ENCODE measurements at places on chromosomes 5 and 9.

DNA sequence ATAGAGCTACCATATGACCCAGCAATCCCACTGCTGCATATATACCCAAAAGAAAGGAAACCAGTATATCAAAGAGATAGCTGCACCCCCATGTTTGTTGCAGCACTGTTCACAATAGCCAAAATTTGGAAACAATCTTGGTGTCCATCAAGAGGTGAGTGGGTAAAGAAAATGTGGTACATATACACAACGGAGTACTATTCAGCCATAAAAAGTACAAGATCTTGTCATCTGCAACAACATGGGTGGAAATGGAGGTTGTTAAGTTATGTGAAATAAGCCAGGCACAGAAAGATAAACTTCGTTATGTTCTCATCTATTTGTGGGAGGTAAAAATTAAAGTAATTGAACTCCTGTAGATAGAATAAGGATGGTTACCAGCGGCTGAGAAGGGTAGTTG, 145.0 kb downstream of the MED27 start:
- no peak for DNase-seq

DNA sequence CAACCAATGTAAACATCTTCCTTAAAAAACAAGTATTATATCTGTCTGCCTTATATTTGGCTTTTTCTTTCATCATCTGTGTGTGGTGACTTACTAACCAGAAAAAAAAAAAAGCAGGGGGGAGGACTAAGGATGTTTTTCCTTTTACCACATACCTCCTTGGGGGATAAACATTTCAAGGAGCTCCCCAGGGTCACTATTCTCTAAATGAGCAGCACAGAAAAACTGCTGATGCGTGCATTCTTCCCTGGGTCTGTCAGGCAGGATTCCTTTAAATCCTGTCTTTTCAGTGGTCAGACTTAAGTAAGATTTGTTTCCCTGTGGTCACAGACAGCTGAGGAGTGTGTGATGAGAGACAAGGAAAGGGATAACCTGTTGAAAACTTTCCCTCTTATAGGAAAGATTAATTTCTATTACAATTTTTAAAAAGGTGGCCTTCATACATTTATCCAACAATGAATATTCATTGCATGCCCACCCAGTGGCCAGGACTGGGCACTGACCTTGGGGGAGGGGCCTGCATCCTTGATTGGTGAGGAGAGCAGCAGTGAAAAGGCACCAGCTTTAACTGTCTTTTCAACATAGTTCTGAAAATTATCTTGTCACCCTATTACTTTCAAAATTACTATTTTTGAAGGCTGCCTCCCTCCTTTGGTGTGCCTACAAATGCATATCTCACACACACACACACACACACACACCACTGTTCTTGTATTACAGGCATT, 123.1 kb downstream of the TLE4 start:
- peak; percentile 83 for DNase-seq

DNA sequence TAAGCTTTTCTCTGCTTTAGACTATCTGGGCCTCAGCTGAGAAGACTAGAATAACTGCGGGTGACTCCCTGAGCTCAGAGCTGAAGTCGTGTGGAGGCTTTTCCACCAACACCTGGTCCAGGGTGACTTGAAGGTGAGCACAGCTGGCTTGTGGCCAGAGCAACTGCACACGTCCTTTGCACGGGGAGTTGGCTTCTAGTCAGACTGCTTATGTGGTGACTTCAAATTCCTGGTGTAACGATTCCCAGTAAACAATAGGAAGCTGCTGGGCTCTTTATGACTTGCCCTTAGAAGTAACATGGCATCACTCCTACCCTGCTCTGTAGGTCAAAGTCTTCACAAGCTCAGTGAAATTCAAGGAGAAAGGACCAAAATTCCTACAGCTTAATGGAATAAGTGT, 800.6 kb upstream of the CDH6 start:
- DNase-seq, result peak; percentile 6

DNA sequence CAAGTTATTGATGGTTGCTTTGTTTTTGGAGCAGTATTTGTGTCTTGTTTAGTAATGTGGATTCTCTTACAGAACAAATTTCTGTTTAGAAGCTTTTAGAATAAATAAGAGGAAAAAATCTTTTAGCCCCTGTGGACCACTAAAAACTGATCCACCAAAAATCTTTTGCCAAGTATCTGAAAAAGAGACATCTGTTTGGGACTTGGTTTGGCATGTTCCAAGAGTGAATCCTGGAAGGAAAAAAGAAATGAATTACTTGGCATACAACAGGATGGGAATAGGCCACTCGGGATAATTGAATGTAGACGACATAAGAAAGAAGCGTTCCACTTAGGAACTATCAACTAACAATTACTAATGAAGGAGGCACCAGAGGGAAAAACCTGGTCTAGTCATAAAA, 1350.1 kb upstream of the C9orf72 start:
- DNase-seq, result no peak

DNA sequence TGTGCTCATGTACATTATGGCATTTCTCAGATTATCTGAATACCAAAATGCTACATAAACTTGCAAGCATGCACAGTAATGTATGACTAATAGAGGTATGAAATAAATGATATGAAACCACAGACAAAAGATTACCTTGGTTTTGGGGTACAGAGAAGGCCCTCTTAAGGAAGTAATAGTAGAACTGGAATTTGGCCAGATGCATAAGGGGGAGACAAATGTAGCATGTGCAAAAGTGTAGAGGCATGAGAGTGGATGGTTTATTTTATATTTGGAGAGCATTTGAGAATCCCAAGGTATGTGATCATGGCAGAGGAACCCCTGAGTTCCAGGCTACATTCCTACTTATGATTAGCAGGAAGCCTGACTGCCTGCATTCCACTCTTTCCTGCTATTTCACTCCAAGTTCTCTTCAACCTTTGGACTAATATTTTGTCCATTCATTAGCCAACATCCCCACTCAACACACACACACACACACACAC, 74.2 kb downstream of the MAMDC2 start:
- peak; percentile 80 for DNase-seq

- no peak for DNase-seq
These were observed 11.2 kb downstream of the EDIL3 start for GRCh38 chr5:84373506-84373905.

DNA sequence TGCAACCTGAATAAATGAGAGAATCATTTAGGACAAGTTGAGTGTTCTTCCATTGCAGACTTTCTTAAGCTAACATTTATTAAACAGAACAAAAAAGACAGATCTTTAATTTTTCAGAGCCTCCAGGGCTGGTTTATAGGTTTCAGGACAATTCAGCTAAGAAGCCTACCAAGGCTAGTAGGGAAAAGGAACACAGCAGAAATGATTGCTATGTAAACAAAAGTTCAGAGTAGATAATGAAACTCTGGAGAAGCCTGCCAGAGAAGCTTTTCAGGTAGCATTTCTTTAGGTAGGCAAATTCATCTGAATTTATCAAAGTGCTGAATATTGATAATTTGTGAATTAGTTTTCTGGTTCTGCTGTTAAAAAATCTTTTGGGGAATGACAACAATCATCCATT, 264.2 kb downstream of the DEPDC1B start:
- DNase-seq, result no peak

DNA sequence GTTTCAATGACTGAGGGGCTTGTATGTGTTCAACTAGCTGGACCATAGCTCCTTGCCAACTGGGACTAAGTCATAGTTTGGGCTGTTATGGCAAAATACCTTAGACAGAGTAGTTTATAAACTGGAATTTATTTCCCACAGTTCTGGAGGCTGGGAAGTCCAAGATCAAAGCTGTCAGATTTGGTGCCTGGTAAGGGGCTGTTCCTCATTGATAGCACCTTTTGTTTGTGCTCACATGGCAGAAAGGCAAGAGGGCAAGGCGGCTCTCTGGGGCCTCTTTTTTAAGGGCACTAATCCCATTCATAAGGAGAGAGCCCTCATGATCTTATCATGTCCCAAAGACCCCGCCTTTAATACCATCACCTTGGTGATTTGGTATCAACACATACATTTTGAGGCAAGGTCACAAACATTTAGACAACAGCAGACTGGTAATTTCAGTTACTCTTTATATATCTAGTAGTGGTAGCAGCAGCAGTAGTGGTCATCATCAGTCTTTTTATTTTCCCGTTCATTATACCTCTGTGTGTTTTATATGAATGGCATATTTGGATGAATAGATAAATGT, 477.0 kb downstream of the CCDC171 start:
- peak; percentile 19 for DNase-seq

DNA sequence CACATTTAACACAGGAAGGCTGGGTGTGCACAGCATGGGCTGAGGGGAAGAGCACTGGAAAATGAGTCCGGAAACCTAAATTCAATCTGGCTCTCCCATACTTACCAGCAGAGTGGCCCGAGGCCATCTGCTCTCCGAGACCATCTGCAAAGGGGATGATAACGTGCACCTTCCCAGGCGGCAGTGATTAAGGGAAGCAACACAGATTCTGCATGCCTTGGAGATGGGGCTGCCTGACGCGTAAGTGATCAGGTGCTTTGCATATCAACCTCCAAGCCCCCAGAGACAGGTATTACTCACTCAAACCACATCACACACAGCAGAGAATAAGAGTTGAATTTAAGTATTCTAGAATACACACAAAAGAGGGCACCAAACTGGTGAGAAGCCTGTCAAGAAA, 9.1 kb downstream of the EPB41L4B start:
- DNase-seq, result peak; percentile 25

DNA sequence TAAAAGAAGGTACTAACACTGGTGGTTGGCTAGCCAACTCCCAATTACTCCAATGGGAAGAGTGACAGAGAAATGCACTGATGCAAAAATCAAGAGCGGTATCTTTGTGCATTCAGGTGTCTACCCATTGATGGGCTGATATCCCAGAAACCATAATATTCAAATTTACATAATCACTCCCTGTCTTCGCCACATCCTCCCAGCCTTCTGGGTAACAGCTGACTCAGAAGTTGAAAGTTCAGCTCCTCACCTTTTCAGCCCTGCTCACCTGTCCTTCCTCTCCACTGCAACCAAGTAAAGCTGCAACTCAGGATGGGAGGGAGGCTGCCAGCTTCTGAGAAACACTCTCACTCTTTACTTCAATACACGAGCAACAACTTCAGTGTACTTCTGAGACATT, 6.9 kb downstream of the SUSD1 start:
- peak; percentile 76 for DNase-seq

GRCh38 chr5:107781451-107781850, 110.7 kb upstream of the EFNA5 start:
- DNase-seq, result no peak

DNA sequence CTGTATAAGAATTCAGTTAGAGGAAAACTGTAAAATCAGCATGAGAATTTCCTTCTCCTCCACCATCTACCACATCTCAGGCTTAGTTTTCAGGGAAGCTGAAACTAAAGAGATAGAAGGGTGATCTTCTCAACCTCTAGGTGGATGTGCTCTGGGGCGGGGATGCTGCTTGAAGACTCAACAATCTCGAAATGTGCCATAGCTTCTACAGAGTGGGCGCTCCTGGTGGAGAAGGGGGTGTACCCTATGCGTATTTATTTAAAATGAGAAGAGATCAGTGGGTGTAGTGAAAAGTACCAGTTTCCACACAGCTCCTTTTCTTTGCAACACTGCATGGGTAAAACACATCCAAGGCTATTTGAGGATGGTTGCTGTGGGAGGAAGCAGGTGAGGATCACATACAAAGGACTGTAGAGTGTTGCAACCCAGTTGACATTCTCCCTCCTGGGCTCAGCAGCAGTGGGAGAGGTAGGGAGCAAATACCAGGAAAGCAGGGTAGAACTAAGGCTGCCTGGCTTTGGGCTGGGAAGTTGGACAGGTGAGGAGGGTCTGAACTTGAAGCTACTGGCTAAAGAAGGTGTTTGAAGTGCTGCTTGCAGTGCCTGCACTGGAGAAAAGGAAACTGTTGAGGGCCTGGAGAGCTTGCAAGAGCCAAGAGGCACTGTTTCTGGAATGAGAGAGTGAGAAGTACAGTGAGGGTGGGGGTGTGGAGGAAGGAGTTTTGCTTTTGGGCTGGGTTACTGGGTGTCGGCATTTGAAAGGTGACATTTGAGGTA, 73.1 kb downstream of the MAST4 start:
- no peak for DNase-seq

GRCh38 chr9:95087659-95088242, 229.8 kb downstream of the FANCC start:
- peak; percentile 63 for DNase-seq

- peak; percentile 25 for DNase-seq
These were observed 26.4 kb downstream of the ATP6V0E1 start for GRCh38 chr5:173010021-173010420.

- DNase-seq, result no peak
These were observed 355.4 kb upstream of the SLC24A2 start for GRCh38 chr9:20144197-20144596.

DNA sequence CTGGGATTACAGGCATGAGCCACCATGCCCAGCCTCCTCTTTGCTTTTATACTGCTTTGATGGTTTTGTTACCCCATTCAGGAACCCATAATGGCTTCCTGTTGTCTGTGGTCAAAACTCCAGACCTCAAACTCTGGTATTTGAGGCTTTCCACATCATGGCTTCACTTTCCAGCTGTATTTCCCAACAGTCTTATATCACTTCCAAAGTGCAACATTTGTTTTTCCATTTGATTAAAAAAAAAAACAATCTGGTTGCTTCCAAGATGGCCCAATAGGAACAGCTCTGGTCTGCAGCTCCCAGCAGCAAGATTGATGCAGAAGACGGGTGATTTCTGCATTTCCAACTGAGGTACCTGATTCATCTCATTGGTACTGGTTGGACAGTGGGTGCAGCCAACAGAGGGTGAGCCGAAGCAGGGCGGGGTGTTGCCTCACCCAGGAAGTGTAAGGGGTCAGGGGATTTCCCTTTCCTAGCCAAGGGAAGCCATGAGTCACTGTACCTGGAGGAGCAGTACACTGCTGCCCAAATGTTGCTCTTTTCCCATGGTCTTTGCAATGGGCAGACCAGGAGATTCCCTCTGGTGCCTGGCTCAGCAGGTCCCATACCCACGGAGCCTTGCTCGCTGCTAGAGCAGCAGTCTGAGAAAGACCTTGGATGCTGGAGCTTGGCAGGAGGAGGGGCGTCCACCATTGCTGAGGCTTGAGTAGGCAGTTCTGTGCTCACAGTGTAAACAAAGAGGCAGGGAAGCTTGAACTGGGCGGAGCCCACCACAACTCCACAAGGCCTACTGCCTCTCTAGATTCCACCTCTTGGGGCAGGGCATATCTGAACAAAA, 458.4 kb downstream of the KDM4C start:
- peak; percentile 91 for DNase-seq

- DNase-seq, result no peak
These were observed 39.4 kb downstream of the PRRX2 start for GRCh38 chr9:129704807-129705206.

DNA sequence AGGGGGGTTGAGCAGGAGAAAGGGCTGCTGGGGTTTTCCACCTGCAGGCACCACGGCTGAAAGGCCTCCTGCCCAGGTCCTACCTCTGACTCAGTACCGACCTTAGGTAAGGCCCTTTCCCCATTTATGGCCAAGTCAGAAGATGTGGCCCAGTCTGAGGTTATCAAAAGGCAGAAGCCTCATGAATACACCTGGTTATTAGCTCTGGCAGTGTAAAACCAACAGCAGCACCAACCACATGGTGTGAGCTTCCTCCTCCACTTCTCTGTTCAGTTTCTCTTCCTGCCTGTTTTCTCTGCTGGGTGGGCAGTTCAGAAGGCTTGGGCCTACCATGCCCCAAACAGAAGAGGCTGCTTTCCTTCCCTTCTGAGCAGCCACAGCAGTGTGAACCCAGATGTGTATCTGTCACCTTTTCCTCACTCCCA, 86.9 kb downstream of the UGCG start:
- peak; percentile 23 for DNase-seq
